Ovary (tissue), 10 donors: ENCODE measurements at places on chromosomes 11 and 22.

DNA sequence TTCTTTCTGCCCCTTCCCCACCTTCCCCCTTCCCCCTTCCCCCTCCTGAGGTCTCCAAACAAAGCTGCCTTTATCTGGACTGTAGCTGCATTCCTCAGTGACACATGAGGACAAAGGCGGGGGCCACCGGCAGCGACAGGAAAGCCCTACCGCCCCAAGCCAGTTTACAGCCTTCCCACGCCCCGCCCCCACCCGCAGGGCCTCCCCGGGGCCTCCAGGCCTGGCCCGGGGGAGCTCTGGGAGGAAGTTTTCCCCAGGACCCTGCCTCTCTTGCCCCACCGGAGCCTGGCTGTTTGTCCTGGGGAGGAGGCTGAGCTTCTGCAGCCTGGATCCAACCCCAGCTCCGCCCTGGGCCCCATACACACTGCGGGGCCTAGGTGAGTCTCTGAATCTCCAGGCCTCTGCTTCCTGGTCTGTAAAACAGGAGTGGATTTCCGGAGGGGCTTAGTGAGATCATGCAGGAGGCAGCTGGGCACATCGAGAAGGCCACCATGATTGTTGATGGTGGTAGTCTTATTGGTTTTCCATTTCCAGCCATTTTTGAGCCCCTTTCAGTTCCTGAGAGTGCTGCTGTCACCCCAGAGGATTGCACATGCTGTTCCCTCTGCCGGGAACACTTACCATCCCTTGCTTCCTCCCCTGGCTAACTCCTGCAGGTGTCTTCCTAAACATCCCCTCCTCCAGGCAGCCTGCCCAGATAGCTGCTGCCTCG, 130.7 kb downstream of the MN1 start:
- DNase-seq, result no peak

GRCh38 chr11:109968781-109969180, 124.4 kb upstream of the ZC3H12C start:
- DNase-seq, result no peak

GRCh38 chr11:72600557-72600956, 73.7 kb downstream of the PDE2A start:
- no peak for DNase-seq

DNA sequence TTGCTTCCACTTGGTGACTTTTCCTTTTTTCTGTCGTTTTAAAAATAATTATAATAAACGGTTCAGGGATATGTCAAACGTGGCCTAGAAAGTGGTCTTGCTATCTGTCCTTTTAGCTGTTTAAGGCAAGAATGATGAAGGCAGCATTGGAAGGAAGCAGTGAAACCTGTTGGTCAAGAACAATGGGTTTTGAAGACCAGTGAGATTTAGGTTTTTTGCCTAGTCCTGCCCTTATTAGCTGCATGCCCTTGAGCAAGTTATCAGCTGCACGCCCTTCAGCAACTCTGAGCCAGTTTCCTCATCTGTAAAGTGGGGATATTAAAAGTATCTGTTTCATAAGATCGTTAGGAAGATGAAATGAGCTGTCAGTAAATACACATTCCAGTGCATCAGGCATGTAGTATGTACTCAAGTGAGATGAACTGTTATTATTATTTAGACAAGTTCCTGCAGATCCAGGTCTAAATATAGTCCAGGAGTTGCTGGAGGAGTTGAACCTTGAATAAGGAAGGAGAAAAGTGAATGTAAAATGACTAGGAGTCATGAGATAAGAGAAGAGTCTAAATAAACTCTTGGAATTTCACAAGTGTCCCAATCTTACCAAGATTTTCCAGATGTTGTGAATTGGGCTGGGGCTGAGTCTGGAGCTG, 90.8 kb upstream of the HSD17B12 start:
- no peak for DNase-seq
